ENCODE measurements at places on chromosomes 4 and X.

GRCh38 chr4:109662771-109663170, 40.5 kb downstream of the CASP6 start:
- DNase-seq: no peak

GRCh38 chrX:136689436-136689835, 41.5 kb downstream of the CD40LG start:
- DNase-seq: peak; percentile 72

DNA sequence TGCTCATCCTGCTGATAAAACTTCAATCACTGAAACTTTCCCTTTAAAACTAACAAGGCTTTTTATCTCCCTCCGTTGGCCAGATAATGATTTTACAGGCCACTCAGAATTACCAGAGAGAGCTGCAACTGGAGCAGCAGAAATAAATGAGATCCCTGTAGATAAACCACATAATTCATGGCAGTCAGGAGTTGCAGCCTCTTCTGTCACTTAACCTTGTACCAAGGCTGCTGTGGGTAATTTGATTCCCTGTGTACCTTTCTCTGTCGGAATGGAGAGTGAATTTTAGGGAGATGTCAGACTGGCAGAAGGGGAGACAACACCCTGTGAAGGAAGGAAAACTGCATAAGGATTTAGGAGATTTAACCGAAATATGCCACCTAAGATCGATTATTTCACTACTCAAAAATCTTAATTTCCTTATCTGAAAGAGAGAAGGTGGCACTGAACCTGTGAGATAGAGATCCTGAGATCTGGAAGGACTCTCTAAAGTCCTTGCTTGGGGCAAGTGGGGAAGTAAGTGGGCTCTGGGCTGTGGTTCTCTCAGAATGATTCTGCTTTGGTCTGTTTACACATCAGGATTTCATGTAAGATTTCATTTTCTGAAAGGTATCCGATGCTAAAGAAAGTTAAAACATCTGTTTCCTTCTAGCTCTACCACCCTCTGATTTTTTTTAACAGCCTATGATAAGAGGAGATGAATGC, 14.3 kb upstream of the TSPAN5 start:
- no peak for DNase-seq

DNA sequence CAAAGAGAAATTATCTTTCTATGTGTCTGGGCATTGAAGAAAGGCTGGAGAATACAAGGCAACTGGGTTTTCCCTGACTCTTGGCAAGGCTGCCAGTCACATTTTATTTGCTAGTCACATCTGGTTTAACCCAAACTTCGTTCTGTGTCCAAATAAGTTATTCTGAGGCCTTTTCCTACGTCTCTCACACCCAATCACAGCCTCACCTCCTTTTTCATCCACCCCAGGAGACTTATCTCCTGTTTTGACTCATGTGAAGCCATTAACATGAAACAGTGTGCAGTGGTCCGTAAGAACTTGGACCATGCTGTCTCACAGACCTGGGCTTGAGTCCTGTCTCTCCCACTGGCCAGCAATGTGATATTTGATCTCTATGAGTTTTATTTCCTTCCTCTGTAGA, 59.3 kb downstream of the CNGA2 start:
- DNase-seq: no peak

DNA sequence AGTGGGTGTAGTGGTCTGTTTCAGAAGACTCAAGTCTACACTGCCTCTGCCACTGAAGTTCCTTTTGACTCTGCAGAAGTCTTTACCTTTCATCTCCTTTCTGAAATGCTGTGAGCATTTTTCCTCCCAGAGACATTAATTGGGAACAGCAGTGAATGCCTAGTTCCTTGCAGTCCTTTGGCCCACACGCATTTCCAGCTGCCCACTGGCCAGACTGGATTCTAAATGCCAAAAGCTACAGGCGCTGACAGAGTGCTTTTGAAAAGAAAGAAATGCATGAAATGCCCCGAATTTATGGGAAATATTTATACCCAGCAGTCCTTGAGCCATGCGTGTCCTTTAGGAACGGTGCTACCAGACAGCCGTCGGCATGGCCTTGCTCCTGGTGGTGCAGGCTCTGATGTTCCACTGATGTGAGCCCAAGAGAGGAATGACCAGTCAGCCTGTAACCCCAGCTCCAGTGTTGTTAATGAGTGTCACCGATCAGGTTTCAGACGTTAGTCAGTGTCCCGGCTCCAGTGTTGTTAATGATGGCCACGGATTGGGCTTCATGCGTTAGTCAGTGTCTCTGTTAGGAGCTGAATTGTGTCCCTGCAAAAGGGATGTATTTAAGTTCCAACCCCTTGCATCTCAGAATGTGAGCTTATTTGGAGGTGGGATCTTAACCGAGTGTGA, 132.6 kb downstream of the TBL1X start:
- DNase-seq: no peak

DNA sequence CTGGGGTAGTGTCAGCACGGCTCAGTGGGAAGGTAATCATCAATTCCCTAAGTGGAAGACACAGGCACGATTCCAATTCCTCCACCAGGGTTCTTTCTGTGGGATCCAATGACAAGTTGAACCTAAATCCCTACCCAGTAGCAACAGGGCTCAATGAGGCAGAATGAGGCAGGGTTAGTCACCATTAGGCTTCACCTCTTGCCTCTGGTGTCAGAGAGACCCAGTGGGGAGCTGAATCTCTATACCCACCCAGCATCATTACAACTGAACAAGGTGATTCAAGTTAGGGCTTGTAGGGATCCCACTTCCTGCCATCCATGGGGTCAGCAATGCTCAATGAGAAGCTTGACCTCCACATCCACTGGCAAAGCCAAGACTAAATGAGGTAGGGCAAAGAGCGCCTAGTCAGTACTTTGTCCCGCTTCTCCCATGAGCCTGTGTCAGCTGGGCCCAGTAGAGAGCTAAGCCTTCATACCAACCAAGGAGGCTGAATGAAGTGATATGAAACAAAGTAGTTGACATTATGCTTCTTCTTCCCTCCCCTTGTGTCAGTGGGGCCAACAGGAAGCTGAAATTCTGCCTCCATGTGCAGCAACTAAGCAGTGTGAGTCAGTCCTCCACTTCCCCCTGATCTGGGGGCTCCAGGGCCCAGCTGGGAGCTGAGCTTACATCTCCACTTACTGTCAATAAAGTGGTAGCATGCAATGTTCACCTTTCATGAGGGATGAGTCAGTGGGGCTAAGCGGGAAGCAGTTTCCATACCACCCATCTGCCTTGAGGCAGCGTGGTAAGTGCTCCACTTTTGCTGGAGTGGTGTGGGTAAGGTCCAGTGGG, 36.4 kb upstream of the RBM41 start:
- DNase-seq: peak; percentile 45

- DNase-seq: no peak
Observed at GRCh38 chr4:140648716-140649308, 80.1 kb upstream of the UCP1 start.

DNA sequence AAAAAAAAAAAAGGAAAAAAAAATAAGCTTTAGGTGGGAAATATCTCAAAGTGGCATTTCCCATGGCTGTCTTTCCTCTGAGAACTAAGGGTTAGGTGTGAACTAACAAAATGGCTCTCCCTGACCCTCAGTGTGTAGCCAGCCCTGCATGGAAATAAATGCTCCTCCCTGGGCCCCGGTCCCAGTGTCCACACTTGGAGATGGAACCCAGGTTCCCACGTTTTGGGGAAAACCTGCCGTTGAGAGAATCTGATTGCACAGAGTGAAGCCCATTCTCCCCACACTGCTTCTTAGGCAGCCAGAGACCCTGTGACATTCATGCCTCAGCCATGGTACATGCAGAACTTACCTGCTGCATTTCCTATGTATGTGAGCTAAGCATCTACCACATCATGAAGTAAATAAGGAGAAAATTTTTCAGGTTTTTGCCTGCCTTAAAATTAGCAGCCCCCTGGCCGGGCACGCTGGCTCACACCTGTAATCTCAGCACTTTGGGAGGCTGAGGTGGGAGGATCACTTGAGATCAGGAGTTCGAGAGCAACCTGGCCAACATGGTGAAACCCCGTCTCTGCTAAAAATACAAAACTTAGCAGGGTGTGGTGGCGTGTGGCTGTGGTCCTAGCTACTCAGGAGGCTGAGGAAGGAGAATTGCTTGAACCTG, 34.5 kb downstream of the HTT-AS start:
- no peak for DNase-seq

- no peak for DNase-seq
Observed at GRCh38 chrX:151762802-151763201, 28.3 kb downstream of the CNGA2 start.

- peak; percentile 100 for DNase-seq
Observed at GRCh38 chr4:74632634-74633033, 161.7 kb downstream of the BTC start.
